ENCODE measurements at places on chromosomes 2 and 18.
A peak's percentile ranks its signal among the peaks of the same experiment; 100 is the strongest.

- DNase-seq, result no peak
These were observed 11.9 kb downstream of the MREG start for GRCh38 chr2:216001216-216002100.

- DNase-seq, result no peak
These were observed 156.8 kb downstream of the CELF4 start for GRCh38 chr18:37408676-37409265.

DNA sequence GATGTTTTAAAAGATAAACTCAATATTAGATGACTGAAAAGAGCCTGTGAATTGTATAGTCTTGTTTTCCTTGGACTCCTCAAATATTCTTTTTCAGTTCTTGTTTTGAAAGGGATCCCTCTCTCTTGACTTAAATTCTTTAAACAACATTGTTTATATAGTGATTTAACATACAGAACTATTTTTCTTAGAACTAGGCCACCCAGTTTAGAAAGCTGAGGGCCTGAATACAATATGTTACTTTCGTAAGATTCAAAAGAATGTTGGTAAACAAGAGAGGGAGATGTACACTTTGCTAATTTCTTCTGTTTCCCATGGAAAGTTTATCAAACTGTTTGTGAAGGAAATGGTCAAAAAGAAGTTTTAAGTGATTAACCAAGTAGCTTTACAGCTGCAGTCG lies 5.5 kb upstream of the TSPYL6 start:
- no peak for DNase-seq

DNA sequence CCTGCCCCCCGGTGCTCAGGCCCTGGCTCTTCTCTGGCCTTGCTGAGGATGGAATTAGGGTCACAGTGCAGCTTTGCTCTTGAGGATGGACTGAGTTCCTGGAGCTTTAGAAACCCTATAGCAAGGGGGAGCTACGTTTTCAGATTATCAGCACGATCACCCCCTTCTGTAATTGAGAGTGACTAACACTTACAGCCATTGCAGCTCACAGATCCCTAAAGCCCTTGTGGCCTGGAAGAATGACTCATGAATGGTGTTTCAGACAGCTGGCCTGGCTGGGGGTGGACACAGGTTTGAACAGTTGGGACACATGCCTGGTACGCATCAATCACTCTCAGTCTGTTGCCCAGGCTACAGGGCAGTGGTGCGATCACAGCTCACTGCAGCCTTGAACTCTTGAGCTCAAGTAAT lies 79.7 kb upstream of the IGFBP5 start:
- peak; percentile 97 for DNase-seq

Data from fibroblast of skin of right biceps (primary cell).